Stimulated activated CD4-positive, alpha-beta T cell treated with anti-CD3 and anti-CD28 coated beads, Interleukin-1b, Interleukin-23, amount 100 ng/mL, for 1 hour (primary cell): ENCODE measurements at places on chromosomes 12 and 14.

DNA sequence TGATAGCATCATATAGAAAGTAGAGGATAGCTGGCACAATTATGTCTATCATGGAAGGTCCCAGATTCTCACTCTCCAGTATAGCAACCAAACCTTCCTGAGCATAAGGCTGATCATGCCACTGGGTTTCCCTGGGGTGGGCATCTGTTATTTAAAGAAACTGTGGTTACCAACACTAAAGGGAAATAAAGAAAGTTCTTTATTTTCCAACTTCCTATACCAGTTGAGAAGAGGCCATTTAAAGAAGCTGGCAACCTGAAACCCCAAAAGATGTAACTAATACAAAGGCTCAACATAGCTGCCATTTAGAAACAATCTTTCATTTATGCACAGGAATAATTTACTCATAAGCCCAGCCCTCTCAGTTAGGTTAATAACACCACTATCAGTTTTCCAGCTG, 3.1 kb downstream of the BCAT1 start:
- no peak for DNase-seq

- DNase-seq: no peak
These were observed 46.6 kb upstream of the LTBP2 start for GRCh38 chr14:74658535-74659131.

GRCh38 chr12:59386236-59386635, 209.6 kb upstream of the SLC16A7 start:
- no peak for DNase-seq

DNA sequence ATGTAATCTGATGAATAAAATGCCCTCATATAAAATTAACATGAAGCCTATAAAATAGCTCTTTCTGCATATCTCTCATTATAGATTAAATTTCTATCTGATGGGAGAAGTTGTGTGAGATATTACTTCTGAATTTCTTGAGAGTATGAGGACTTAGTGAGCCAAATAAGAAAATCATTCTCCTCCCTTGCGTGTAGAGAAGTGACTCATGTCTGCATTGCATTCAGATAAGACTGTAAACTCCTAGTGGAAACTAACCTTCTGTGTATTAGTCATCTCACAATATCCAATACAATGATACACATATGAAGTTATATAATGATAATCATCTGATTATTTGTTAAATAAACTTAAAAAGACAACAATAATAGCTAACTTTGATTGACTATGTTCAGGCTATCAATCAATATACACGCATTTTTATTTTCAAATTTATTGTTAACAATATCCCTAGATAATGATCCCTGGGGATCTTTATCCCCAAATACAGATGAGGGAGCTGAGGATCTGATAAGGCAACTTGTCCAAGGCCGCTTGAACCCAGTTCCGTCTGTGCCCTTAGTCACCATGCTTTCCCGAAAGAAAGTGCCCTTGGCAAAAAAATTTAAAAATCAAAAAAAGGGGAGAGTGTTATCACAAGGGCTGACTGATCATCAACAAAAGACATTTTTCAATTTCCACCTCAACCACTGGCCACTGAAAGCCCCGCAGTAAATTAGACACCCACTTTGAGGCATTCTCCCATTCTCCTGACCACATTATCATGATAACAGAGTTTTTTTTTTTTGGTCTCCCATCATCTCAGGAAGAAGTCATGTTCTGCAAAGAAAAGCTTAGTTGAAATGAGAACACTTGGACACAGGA, 189.2 kb upstream of the RASSF8 start:
- DNase-seq: no peak

- no peak for DNase-seq
These were observed 35.7 kb downstream of the SIX6 start for GRCh38 chr14:60544659-60545058.

DNA sequence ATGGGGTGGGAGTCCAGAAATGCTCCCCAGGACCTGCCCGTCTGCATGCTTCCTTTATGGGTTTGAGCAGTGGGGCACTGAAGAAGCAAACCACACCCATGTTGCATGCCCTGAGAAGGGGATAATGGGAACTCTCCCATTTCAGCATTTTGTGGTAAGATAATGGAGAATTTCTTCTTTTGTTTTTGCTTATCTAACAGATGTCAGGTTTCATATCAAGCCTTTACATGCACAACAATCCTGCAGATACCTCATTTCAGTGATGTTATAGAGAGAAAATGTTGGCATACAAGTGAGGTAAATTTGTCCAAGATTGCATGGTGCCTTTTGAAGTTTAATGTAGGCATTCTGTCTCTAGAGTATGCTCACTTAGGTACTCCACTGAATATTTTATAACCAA, 177.0 kb downstream of the ALX1 start:
- no peak for DNase-seq

- no peak for DNase-seq
These were observed 35.6 kb downstream of the DUSP6 start for GRCh38 chr12:89316705-89317139.

DNA sequence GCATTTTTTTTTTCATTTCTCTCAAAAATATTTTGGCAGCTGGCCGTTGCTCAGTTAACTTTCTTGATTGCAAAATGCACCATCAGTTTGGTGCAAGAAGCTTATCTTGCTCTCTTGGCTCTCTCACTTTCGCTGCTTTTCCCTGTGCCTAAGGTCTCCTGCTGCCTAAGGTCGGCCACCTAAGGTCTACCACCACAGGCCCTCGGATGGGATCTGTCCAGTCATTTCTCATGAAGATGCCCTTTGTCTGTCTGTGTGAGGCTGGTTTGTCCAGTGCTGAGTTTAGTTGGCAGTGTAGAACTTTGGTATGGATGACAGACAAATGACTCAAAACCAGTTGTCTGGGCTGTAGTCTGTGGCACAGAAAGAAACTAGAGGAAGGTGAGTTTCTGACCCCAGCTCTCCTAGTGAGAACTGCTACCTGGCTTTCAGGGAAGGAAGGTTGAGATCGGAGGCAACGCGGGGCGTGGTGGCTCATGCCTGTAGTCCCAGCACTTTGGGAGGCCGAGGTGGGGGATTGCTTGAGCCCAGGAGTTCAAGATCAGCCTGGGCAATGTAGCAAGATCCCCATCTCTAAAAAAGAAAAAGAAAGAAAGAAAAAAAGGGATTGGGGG, 2.6 kb downstream of the MLXIP start:
- no peak for DNase-seq

- DNase-seq: no peak
These were observed 57.9 kb downstream of the GPR68 start for GRCh38 chr14:91186515-91187066.

DNA sequence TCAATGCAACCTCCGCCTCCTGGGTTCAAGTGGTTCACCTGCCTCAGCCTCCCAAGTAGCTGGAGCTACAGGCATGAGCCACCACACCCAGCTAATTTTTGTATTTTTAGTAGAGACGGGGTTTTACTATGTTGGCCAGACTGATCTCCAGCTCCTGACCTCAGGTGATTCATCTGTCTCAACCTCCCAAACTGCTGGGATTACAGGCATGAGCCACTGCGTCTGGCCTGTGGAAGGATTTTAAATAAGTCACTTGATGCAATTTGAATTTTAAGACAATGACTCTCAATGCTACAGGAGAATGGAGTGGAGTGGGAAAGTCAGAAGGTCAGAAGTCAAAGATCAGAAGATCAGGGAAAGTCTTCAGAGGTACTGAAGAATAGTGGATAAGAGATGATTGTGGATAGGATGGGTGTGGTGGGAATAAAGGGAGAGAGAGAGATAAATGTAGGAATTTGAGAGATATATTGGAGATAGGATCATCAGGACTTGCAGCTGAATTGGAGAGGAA, 15.4 kb downstream of the TMEM52B start:
- DNase-seq: no peak

DNA sequence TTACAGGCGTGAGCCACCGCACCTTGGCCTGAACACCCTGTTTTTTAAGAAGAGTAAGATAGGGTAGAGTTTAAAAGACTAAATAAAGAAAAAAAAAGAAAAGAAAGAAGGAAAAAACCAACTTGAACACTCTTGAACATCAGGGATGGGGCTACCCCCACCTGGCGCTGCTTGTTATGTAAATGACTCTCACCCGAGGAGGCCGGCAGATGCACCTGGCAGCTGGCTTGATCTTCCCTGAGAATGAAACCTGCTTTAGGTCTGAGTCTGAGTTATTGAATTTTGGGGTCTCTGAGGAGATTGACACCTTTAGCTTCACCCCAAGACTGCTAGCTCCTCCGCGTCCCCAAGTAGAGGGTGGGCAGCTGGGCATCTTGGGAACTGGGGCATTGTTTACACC, 15.5 kb upstream of the MEG3 start:
- DNase-seq: no peak

- no peak for DNase-seq
These were observed 394.0 kb downstream of the TMEM117 start for GRCh38 chr12:44229846-44230245.
